Stomach (tissue), 19 donors: ENCODE measurements at places on chromosomes 3 and 15. TPM values are rescaled to one million over a fixed set of nuclear protein-coding genes. Genes with fewer than 3 reads are reported as not detected.

DNA sequence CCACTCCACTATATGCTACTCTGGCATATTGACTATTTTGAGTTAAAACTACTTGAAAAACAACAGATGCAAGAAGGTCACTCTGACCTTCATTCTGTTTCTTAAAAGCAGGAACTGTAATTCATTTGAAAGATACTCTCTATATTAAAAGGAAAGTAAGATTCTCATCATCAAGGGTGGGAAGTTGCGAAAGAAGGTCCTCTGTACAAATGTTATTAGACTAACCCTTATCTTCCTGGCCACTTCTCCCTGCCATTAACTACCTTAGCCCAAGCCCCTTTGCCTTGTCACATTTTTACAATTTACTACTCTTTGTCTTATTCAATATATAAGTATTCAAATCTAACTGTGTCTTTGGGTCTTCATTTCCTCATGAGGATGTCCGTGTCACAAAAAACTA lies 16.1 kb downstream of the SIDT1 start:
- H3K4me3 ChIP-seq: no peak overlapping the region
- peaks cover 17% of the 10 kb centered on the region for H3K4me1 ChIP-seq
- H3K36me3 ChIP-seq: no peaks in the 10 kb centered on the region
- no peak overlapping the region for H3K27ac ChIP-seq

GRCh38 chr3:16289144-16289889 lies 24.3 kb downstream of the OXNAD1 start:
- DNase-seq: no peak
- H3K4me3 ChIP-seq: no peak overlapping the region
- H3K4me1 ChIP-seq: no peaks in the 10 kb centered on the region
- H3K27ac ChIP-seq: no peak overlapping the region

DNA sequence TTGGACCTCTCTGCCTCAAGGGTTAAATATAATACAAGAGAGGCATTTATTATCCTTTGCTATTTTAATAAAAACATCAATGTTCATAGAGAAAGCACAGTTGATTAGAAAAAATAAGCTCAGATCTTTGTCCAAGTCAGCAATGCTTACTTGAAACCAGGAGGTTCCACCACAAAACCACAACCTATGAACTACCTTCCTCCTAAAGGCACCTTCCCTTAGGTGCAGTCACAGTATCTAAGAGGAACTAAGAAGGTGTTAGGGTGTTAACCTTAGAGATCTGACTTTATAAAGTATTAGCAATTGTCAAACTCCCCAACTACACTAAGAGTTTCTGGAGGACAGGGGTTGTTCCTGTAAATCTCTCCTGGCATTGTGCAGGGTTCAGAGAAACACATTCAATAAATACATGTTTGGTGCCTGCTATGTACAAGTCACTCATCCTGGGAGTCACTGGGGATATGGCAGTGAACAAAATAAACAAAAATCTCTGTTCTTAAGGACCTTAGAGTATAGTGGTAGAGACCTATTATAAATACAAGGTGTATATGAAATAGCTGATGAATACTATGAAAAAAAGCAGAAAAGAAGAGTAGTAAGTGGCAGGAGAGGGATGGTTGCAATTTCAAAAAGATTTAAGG lies 208.6 kb downstream of the NFKBIZ start:
- no peaks in the 10 kb centered on the region for H3K4me1 ChIP-seq
- no peak overlapping the region for H3K27ac ChIP-seq
- H3K36me3 ChIP-seq: no peaks in the 10 kb centered on the region
- H3K27me3 ChIP-seq: no peaks in the 10 kb centered on the region
- H3K4me3 ChIP-seq: no peak overlapping the region

- H3K27me3 ChIP-seq: no peaks in the 10 kb centered on the region
- H3K4me1 ChIP-seq: peaks cover 83% of the 10 kb centered on the region
- DNase-seq: peak; percentile 33
- H3K4me3 ChIP-seq: no peak overlapping the region
Measured at GRCh38 chr15:73078722-73079121, 26.5 kb downstream of the NEO1 start.

DNA sequence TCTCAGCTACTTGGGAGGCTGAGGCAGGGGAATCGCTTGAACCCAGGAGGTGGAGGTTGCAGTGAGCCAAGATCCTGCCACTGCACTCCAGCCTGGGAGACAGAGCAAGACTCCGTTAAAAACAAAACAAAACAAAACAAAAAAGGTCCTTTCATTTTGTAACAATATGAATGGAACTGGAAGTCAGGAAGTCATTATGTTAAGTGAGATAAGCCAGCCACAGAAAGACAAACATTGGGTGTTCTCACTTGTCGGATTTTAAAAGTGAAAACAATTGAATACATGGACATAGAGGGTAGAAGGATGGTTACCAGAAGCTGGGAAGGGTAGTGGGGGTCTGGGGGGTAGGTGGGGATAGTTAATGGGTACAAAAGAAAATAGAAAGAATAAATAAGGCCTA lies 12.5 kb upstream of the B3GALNT1 start:
- no peak for DNase-seq
- H3K4me3 ChIP-seq: no peak overlapping the region
- no peaks in the 10 kb centered on the region for H3K27me3 ChIP-seq
- no peak overlapping the region for H3K27ac ChIP-seq

The LEO1 gene
- 0.58 TPM for total RNA-seq

- no peak for DNase-seq
- no peaks in the 10 kb centered on the region for H3K36me3 ChIP-seq
- peaks cover 33% of the 10 kb centered on the region for H3K4me1 ChIP-seq
- H3K27me3 ChIP-seq: no peaks in the 10 kb centered on the region
- H3K4me3 ChIP-seq: no peak overlapping the region
- no peak overlapping the region for H3K27ac ChIP-seq
Measured at GRCh38 chr15:51190424-51191068, 95.8 kb upstream of the TNFAIP8L3 start.

The PLOD2 gene
- 77.9 TPM for total RNA-seq

DNA sequence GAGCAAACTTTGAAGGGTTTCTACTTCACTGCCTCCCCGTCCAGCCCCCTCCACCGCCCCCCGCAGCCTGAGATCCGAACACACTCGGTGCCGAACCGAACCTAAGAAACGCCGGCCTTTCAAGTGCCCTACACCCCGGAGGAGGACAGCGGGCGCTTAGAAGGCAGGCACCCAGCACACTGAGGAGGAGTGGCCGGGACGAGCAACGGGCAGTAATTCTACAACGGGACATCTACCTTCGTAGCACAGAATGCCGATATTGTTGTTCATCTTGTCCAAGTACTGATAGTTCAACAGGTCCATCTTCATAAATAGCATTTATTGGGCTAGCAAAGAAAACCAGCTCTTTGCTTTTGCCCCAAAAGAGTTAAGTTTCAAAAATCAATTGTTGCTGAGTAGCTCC lies 513 bp downstream of the VGLL4 start:
- peaks cover 34% of the 10 kb centered on the region for H3K4me1 ChIP-seq
- no peaks in the 10 kb centered on the region for H3K36me3 ChIP-seq
- peak overlapping the region; percentile 59 for H3K4me3 ChIP-seq
- peak; percentile 74 for DNase-seq
- peak overlapping the region; percentile 87 for H3K27ac ChIP-seq

DNA sequence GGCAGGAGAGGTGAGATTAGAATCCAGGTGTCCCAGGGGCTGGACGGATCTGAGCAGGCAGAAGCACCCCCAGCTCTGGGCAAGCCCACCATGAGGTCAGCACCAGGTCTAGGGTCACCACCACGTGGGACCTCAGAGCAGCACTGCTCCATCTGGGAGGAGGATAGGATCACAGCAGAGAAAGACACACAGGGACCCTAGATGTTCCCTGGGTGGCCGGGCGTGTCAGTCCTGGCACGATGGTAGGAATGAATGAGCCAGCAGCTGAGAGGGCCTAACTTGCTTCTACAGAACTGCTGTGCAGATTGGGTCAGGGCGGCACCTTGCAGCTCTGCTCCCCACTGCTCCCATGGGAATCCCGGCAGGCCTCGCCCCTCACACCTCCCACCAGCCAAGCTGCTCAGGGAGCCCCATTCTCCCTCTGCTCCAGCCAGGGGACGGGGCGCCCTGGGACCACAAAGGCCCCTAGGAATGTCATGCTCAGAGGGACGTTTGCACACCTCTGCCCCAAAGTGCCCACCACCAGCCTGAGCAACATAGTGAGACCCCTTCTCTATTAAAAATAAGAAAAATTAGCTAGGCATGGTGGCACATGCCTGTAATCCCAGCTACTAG lies 66.3 kb downstream of the ZNF445 start:
- H3K27me3 ChIP-seq: no peaks in the 10 kb centered on the region
- H3K36me3 ChIP-seq: no peaks in the 10 kb centered on the region
- no peaks in the 10 kb centered on the region for H3K4me1 ChIP-seq
- no peak overlapping the region for H3K4me3 ChIP-seq
- DNase-seq: no peak
- no peak overlapping the region for H3K27ac ChIP-seq

GRCh38 chr3:94693997-94694640 lies 631.3 kb downstream of the NSUN3 start:
- no peaks in the 10 kb centered on the region for H3K36me3 ChIP-seq
- H3K27me3 ChIP-seq: no peaks in the 10 kb centered on the region
- no peaks in the 10 kb centered on the region for H3K4me1 ChIP-seq
- no peak overlapping the region for H3K27ac ChIP-seq
- H3K4me3 ChIP-seq: no peak overlapping the region

- DNase-seq: no peak
- no peak overlapping the region for H3K27ac ChIP-seq
- H3K36me3 ChIP-seq: no peaks in the 10 kb centered on the region
- no peak overlapping the region for H3K4me3 ChIP-seq
- H3K27me3 ChIP-seq: no peaks in the 10 kb centered on the region
Measured at GRCh38 chr3:191425322-191425734, 35.6 kb upstream of the PYDC2 start.

GRCh38 chr15:56454836-56455235 lies 10.1 kb downstream of the MNS1 start:
- H3K36me3 ChIP-seq: no peaks in the 10 kb centered on the region
- no peak overlapping the region for H3K4me3 ChIP-seq
- H3K27ac ChIP-seq: no peak overlapping the region
- no peaks in the 10 kb centered on the region for H3K4me1 ChIP-seq
- DNase-seq: no peak
